ENCODE measurements at places on chromosomes 12 and 14. TPM values are rescaled to one million over a fixed set of nuclear protein-coding genes. Genes with fewer than 3 reads are reported as not detected.

The WSCD2 gene
- 5.7 TPM for total RNA-seq

The RTN1 gene
- total RNA-seq, result 2.6 TPM

The HAL gene
- 0.52 TPM for total RNA-seq

The GPRC5D gene
- total RNA-seq, result not detected

The FBLN5 gene
- total RNA-seq, result 24.5 TPM

The TCTN2 gene
- 6.8 TPM for total RNA-seq

The NUDT4 gene
- 62.1 TPM for total RNA-seq

The HCAR2 gene
- total RNA-seq, result 1.6 TPM

Measured in skeletal muscle tissue (tissue), 5 donors.